ENCODE measurements at places on chromosomes 2 and 18.

DNA sequence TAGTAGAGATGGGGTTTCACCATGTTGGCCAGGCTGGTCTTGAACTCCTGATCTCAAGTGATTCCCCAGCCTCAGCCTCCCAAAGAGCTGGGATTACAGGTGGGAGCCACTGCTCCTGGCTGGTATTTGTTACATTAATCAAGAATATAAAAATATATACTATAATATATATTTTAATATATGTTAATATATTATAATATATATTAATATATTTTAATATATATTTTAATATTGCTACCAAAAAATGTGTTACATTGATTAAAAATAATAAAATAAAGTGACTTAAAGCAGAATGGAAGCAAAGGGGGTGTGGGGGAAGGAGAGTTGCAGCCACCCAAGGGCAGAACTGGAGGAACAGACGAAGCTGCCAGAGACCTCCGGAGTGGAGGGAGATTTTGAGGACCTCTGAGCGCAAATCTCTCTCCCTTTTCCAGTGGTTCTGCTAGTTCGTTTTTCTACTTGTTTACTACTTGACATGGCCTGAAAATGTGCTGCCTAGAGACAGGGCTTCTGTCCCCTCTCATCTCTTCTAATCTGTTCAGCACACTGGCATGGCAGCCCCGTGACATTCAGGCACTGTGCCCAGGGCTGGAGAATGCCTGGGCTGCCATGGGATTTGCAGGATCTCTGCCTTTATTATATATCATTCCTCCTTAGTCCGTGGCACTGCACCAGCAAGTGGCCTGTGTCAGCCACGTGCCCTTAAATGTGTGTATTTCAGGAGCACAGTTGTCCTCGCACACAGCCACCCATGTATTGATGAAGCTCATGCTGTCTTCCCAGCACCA, 47.9 kb upstream of the RAB12 start:
- no peak for DNase-seq

DNA sequence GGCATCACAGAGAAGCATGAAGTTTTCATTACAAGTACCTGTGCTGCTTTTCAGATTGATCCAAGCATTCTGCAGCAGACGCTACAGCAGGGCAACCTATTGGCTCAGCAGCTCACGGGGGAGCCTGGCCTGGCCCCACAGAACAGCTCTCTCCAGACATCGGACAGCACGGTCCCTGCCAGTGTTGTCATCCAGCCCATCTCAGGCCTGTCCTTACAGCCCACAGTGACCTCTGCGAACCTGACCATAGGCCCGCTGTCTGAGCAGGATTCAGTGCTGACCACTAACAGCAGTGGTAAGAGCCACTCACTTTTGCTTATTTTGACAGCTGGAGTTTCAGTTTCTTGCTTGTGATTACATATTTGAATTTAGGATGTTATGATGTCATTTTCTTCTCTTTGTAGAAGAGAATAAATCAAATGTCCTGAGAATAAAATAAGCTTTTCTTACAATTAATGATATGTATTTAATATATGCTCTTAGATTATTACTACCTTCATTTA, 104.9 kb downstream of the ZNF236 start:
- DNase-seq: no peak

DNA sequence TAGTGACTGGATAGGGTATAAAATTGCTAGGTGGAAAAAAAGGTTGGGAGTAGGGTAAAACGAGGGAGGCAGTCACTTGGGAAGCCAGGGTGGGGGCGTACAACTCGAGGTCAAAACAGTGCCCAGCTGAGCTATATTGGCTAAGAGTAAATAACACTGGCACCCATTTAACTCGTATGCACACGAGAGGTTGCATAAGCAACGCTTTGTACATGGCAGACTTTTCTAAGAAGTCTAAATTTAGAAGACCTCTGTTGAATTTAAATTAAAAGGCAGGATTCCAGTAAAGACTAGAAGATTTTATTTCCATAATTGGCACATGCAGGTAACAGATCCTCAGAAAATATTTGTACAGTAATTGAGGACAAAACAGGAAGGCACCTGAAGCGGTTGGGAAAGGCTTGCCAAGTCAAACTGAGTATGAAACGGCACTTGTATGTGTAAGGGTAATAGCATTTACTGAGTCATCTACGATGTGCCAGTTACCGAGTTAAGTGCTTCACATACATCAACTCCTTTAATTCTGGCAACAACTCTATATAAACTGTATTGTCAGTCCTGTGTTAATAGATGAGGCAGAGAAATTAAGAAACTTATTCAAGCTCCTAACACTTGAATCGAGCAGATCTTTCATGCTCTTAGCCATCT, 1.4 kb upstream of the MALT1 start:
- DNase-seq: no peak

DNA sequence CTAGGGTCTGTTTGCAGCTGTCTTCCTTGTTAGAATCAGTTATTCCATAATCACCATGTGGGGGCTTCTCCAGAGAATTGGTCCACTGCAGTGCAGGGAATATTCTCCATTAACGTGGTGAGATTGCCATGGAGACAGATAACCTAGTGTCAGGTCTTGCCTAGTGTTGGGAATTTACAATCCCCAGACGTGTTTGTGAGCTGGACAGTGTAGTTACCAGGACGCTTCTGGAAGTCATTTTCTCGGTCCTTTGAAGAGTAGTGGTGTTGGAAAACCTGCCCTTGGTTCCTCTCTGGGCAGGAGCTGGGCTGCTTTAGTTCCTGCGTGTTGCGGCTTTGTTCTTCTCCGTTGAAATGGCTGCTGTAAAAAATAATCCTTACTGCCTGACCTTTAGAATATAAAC, 68.8 kb upstream of the LYPD6B start:
- no peak for DNase-seq

DNA sequence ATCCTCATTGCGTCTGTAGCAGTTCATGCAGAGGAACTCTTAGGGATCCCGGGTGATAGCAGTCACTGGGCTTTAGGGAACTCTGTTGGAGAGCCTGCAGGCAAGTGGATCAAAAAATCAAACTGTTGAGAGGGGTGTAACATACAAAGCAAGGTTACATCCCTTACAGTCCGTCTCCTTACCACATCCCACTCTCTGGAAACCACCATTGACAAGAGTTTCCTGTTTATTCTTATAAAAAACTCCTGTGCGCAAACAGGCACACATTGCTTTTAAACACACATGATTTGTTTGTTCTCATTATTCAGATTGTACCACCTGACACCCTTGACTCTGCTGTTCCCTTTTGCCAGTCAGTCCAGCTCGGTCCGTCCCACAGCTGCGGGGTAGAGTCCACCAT, 137.7 kb downstream of the LTBP1 start:
- DNase-seq: no peak

- DNase-seq: no peak
These were observed 53.6 kb upstream of the GRHL1 start for GRCh38 chr2:9897846-9898245.

GRCh38 chr2:55351672-55352071, 68.0 kb downstream of the CCDC88A start:
- DNase-seq: no peak

DNA sequence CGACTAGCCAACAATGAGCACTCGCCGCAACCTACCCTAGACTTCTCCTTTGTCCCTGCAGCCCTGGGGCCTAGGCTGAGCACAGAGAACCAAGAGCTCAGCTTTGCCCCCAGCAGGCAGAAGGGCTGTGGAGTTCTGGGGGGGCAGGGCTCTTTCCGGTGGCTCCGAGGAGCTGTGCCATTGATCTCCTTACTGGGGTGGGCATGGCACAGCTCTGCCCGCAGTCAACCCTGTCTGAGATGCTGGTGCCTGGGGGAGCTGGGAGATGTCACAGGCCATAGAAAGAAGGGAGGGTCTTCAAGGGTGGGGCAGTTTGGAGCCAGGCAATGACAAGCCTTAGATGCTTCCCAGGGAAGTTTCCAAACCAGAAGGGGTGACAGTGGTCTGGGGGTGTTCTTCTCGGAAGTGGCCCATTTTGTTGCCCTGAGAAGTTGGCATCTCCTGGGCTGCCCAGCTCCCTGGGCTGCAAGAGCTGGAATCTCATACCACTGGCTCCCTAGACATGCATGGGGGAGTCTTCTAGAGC, 14.1 kb upstream of the GPR55 start:
- DNase-seq: no peak

DNA sequence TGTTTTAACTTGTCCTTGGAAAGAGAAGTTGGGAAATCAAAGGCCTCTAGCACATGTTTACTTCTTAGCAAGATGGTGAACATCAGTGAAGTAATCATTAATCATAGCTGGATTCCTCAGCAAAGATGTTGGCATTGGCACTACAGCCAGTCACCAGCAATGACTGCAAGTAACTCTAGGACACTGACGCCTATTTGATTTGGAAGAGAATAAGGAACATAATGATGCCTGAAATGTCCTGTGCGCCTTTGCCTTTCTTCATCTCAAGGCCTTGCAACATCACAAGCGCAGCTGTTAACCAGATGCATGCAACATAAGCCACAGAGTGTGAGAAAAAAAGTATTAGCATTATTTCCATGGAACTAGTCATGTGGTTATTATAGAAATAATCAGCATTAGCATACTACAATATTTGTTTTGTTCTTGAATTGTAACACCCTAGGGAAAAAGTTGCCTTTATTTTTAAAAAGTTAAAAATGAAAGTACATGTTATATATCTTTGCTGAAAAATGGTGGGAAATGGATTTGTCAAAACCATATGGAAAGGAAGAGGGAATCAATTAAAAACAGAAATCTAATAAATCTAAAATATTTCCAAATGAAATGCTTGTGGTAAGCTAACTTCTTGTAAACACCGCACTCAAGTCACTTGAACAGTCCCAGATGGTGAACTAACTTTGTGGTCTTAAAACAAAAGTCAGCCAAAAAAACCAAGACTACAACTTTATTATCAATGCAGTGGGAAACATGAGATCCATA, 55.6 kb downstream of the THADA start:
- DNase-seq: peak; percentile 46

DNA sequence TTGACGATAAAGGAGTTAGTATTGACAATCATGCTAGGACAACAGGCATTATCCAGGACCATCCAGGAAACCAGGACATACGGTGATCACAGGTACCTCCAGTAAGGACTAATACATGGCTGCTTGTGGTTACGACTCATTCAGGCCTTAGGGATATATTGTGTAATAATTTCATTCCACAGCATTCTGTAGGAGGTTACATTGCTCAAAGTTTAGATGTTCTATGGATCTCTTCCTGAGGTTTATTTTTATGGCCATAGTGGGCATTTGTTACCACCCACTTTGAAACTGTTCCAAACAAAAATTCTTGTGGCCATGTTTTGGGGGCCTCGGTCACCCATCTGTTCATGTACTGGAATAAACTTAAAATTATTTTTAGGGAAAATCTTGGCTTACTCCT, 431.6 kb downstream of the METTL4 start:
- DNase-seq: no peak

DNA sequence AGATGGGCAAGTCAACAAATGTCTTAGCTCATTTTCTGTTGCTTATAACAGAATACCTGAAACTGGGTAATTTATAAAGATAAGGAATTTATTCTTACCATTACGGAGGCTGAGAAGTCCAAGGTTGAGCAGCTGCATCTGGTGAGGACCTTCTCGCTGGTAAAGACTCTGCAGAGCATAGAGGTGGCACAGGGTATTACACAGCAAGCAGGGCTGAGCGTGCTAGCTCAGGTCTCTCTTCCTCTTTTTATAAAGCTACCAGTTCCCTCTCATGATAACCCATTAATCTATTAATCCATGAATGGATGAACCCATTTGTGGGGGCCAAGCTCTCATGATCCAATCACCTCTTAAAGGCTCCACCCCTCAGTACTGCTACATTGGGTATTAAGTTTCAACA, 109.1 kb downstream of the CDK15 start:
- no peak for DNase-seq

GRCh38 chr2:64165706-64166105, 21.5 kb upstream of the PELI1 start:
- no peak for DNase-seq

DNA sequence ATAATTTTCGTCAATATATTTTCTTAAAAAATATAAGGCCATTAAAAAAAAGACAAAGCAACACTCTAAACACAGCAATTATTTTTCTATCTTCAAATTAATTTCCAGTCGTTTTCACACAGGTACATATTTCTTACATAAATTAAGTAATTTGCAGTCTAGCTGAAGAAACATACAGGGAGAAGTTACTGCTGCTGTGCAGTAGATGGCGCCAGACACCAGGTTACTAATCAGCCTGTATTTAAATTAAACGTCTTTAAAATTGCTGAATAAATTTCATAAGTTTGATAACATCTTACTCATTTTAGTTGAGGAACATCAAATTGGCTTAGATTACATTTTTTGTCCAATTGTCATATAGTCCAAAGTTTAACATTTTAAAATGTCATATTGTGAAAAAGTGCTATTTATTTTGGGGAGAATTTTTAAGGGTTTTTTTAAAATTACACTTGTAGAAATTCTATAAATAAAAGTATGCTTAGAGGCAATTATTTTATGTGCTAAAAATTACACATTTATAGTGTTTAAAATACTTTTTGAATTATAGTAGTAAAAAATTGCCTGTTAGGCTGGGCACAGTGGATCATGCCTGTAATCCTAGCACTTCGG, 88.4 kb downstream of the PMAIP1 start:
- DNase-seq: peak; percentile 11

- no peak for DNase-seq
These were observed 181.6 kb downstream of the MGAT5 start for GRCh38 chr2:134435505-134435904.

GRCh38 chr2:40367652-40368051, 84.2 kb downstream of the SLC8A1 start:
- no peak for DNase-seq

DNA sequence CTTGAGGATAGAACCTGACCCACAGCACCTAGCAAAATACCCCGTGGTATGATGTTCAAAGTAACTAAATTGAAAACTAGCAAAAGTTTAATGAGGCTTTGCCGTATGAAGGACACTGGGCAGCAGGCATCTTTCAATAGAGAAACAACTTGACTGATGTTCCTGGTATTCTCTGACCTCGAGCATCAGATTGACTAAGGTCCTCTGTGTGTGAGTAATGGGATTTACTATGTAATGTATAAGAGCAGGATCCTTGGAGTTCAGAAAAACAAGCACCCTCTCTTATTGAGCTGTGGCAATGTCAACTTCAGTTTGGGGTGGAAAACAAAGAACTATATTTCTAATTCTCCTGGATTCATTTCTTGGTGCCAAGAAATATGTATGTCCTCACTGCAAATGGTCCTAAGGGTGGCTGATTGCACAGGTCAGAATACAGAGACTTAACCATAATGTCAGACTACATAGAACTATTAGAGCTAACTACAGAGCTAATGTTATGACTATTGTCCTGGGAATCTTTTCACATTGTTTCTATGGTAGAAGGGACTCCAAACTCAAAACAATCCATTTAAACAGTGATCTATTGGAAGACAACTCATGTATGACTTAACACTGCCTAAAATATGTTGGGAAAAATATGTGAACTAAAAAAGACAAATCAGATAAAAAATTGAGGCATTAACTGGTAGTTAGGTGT, 4.4 kb downstream of the TNFAIP6 start:
- DNase-seq: no peak
